Activated naive CD8-positive, alpha-beta T cell treated with anti-CD3 and anti-CD28 coated beads for 36 hours (primary cell): ENCODE measurements at places on chromosomes 3 and 15.
A peak's percentile ranks its signal among the peaks of the same experiment; 100 is the strongest.

GRCh38 chr15:21261396-21261964 lies 178.8 kb downstream of the POTEB3 start:
- DNase-seq = no peak

DNA sequence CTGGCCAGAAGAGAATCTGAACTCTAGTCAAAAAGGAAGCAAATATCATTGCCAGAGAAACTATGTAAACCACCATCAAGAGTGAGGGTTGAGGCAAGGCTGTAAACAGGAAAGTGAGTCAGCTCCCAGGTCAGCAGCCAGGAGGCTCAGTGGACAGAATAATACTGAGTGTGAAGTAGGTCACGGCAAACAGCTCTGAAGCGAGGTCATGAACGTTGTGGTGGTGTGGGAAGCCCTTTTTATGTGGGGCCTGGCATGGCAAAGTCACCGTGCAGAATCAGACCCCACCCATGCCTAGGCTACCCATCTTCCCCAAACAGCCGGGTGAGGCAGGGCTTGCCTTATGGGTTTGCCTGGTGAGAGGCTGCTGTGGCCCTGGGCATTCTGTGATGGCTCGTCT lies 43.9 kb downstream of the THBS1 start:
- DNase-seq = peak; percentile 53

- no peak for DNase-seq
Observed at GRCh38 chr15:89749526-89749925, 1.5 kb downstream of the MESP1 start.

GRCh38 chr3:127458696-127459604 lies 131.6 kb downstream of the TPRA1 start:
- DNase-seq = no peak

GRCh38 chr3:41683666-41684350 lies 278.1 kb downstream of the ULK4 start:
- DNase-seq = no peak
